ENCODE measurements at places on chromosomes 3 and 15. TPM values are rescaled to one million over a fixed set of nuclear protein-coding genes. Genes with fewer than 3 reads are reported as not detected.
A peak's percentile ranks its signal among the peaks of the same experiment; 100 is the strongest.

- no peak for DNase-seq
These were observed 165.4 kb downstream of the SSR3 start for GRCh38 chr3:156389449-156389950.

GRCh38 chr3:71247221-71247957 is 336.1 kb downstream of the FOXP1 start:
- DNase-seq: no peak

- no peak for DNase-seq
These were observed 59.1 kb downstream of the CORO2B start for GRCh38 chr15:68637767-68638404.

- no peak for DNase-seq
These were observed 78.2 kb downstream of the DGKG start for GRCh38 chr3:186283651-186284348.

GRCh38 chr3:71494212-71494611 is 89.3 kb downstream of the FOXP1 start:
- no peak for DNase-seq

DNA sequence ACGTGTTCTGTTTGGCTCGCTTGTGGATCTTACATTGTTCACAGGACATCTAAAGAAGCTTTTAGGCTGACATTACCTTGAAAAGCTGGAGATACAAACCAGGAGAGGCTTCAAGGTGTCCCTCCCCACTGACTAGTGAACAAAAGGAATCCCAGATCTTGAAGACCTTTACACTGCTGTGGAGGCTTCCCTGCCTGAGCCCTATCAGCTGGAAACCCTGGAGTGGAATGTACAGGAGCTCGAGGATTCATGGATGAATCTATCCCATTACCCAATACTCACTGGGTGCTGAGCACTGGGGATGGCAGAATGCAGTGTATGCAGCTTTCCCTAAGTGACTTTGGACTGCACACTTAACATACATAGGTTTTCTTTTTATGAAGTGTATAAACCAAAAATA is 82.3 kb upstream of the MFGE8 start:
- DNase-seq: no peak

DNA sequence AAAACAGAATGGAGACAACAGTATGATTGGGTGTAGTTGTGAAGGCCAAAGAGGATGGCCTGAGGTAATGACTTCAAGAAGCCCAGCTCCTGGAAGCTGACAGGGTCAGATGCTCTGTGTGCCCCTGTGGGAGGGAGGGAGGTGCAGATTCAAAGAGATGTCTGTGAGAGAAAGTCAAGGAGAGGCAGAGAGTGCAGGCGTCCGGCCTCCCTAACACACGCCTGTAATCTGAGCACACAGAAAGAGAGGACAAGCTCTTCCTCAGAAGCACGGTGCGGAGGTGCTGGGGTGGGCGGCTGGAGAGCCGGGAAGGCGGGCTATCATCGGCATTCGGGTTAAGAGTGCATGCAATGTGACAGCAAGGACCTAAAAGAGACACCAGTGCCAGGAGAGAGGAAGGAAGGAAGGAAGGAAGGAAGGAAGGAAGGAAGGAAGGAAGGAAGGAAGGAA is 238.2 kb upstream of the HES1 start:
- no peak for DNase-seq

DNA sequence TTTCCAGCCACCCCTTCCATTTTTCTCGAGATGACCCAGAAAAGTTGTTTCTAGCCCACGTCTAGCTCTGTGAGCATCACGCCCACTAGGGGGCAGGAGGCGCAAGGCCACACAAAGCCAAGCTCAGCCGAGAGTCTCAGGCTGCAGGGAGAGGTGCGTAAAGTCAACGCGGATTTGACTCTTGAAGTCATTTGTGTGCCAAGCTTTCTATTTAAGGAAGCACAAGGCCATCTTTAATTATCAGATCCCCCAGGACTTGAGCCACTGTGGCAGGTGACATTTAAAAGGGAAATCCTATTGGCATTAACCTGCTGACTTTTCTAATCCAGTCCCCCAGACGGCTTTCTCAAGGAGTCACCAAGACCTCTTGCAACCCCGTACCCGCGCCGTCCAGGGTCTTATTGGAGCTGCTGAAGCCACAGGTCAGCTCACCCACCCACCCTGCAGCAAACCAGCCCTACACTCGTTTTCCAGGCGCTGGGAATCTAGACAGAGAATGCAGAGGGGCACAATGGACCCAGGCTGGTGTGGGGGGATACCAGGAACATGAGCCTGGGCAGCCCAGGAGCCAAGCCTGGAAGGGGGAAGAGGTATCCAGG is 62.1 kb downstream of the CAPN7 start:
- peak; percentile 48 for DNase-seq

- no peak for DNase-seq
These were observed 514.4 kb upstream of the PROK2 start for GRCh38 chr3:72299321-72299802.

SI gene
- 0.10 TPM for polyA plus RNA-seq

TMC3 gene
- 0.29 TPM for polyA plus RNA-seq

NMNAT3 gene
- polyA plus RNA-seq: 7.0 TPM

Data from left renal pelvis (tissue), 4 donors.